ENCODE measurements at places on chromosomes 11 and 22.

GRCh38 chr11:82830746-82831145 lies 69.5 kb downstream of the PRCP start:
- no peak for DNase-seq

GRCh38 chr11:1870721-1871466 lies 18.0 kb downstream of the LSP1 start:
- DNase-seq = no peak

DNA sequence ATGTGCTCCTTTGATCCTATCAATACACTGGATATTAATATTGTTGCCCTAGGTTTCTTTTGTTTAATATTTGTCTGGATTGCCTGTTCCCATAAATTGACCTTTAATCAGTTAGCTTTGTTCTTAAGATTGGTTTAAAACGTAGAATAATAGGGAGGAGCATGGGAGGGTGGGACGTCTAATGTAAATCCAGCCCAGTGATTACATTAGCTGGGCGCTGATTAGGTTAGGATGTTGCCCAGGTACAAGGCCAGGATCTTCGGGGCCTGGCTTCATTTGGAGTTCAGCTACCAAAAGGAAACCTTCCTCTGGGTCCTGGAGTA lies at the start of gene SRSF8:
Gene SRSF8, plus strand, starts transcription at position 204 of the 323 bp plus-strand sequence. CDS start 308 bp downstream, outside the sequence.
- DNase-seq = no peak

GRCh38 chr11:61815790-61816735 lies 740 bp downstream of the FADS1 start:
- DNase-seq = peak; percentile 73

DNA sequence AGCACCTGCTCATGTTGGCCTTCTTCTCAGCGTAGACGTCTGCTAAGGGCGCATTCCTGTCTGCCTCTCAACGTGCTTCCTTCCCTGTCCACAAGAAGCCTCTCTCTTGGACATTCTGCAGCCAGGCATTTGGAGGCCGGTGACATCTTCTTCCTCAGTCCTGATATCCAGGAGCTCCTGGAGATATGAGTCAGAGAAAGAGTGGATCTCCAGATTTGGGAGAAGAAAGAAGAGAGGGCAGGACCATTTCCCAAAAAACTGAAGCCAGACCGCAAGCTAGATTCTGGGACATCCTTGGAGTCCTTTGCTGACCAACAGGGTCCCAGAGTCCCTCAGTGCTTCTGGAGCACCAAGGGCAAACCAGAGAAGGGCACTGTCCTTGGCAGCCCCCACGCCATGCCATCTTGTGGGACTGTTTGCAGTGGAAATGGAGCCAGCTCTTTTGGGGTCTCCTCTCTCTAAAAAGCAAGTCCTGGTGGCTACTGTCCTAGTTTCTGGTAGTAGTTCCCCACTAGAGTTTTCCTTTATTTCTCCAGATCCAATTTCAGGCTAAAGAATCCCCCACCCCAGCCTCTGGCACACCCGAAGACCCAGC lies 36.1 kb upstream of the SYT13 start:
- DNase-seq = no peak

DNA sequence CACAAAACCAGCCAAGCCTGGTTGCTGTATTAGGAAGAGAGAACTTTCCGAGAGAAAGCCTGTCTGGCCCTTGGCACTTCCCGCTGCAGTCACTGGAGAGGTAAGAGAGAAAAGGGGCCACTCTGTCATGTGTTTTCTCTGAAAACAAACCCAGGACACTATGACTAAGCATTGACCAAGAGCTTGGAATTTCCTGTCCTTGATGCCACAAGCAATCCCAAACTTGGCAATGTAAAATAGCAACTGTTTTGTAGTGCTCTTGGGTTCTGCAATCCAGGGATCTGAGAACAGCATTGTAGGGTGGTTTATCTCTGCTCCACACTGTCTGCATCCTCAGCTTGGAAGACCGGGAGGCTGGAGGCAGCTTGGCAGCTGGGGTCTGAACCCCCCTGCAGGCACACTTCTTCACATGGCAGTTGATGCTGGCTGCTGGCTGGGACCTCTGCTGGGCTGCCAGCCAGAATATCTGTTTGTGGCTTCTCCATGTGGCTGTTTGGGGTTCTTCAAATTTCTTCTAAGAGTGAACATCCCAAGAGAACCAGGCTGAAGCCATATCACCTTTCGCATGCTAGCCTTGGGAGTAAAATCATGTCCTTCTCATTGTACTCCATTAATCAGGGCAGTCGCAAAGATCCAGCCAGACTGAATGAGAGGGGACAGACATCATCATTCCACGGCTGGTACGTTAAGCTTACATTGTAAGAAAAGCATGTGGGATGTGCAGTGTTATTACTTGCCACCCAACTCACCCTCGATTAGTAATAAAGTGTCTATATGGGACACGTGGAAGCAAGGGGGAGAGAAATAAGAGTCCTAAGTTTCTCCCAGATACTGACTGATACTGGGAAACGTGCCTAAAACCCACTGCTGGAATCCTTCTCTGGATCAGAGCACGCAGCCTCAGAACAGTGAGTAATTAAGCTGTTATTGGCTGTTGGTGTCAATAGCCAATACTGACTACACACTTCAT lies 537.4 kb upstream of the B3GAT1 start:
- DNase-seq = peak; percentile 71

- peak; percentile 56 for DNase-seq
Measured at GRCh38 chr11:75103380-75104026, 6.8 kb upstream of the OR2AT4 start.

- no peak for DNase-seq
Measured at GRCh38 chr11:68835328-68835727, 6.4 kb downstream of the CPT1A start.

- DNase-seq = no peak
Measured at GRCh38 chr22:41334951-41335635, 33.8 kb downstream of the ZC3H7B start.

GRCh38 chr22:32932176-32932575 lies 126.0 kb downstream of the SYN3 start:
- DNase-seq = peak; percentile 53

DNA sequence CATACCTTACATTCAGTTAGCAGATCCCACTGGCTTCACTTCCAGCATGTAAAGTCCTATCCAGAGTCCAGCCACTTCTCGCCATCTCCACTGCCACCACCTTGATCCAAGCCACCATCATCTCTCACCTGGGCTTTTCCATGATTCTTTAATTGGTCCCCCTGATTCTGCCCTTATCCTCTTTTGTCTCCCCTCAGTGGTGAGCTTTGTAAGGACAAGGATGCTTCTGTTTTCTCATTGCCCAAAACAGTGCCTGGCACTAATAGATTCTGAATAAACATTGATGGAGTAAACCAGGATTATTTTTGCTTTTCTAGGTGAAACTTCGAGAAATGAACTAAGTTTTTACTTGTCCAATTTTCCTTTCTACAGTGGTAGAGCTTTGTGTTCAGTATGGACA lies 4.4 kb downstream of the POLA2 start:
- DNase-seq = no peak

DNA sequence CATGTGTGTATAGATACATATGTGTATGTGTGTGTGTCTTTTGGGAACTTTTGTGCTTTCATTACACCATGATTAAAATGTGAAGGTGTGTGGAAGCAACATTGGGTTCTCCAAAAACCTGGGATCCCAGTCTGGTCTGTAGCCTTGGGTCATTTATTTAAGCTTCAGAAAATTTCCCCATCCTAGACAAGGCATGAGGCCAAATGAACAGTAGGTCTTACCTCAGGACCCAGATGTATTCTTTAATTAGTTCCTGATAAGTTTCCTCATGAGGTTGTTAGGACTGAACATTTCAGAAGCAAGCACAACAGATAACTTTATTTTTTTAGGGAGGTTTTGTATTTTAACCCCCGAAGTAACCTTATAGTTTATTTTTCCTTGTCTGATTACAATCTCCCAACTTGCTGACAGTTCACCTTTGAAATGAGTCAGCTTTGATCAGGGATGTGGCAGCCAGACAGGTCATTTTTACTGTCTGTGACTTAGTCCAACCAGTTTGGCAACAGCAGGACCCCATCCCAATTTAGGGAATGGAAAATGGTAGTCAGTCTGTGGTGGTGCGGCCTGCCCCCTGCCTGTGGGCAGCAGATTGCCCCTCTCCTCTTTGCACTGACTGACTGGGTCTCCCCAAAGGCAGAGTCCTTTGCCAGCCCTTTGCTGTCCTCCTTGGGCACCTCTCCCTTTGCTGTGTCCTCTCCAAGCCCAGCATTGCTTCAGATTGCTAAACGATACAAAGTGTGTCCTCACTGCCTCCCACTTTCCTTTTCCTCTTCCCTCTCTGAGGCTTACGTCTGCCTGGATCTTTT lies 88.3 kb downstream of the NAV2 start:
- DNase-seq = peak; percentile 16

DNA sequence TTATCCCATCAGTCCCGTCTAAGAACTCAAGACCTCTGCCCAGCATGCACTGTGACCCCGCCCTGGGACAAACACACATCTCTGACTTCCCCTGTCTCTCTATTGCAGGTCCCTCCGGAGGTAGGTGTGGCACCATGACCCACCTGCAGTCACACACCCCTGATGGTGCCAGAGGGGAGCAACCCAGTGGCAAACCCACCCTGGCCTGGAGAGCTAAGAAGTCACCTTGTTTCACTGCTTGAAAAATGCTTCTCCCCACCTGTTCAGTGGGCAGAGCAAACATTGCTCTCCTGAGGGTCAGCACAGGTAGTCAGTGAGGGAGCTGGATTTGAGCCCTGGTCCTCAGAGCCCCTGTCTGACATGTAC lies 23.9 kb downstream of the CAPN1 start:
- DNase-seq = no peak

DNA sequence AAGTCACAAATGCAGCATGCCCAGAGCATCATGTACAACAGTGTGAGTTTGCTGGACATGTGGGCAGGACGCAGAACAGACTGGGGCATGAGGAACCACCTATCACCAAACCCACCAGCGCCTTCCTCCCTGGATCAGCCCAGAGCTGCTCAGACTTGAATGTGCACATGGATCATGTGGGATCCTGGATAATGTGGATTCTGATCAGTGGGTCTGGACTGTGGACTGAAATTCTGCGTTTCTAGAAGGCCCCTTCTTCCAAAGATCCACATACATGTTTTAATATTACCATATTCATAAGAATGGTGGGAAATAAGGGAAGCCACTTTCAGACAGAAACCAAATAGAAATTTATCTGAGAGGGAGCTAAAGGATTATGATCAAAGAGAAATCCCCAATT lies 85.6 kb upstream of the VPREB1 start:
- DNase-seq = no peak

- DNase-seq = peak; percentile 36
Measured at GRCh38 chr22:17410576-17410975, 41.3 kb downstream of the CECR2 start.

- no peak for DNase-seq
Measured at GRCh38 chr11:57143459-57143858, 38.3 kb upstream of the LRRC55 start.

GRCh38 chr11:69144316-69145049 lies 11.3 kb upstream of the SMIM38 start:
- no peak for DNase-seq

GRCh38 chr22:20259327-20259688 lies 8.8 kb downstream of the RTN4R start:
- DNase-seq = no peak

DNA sequence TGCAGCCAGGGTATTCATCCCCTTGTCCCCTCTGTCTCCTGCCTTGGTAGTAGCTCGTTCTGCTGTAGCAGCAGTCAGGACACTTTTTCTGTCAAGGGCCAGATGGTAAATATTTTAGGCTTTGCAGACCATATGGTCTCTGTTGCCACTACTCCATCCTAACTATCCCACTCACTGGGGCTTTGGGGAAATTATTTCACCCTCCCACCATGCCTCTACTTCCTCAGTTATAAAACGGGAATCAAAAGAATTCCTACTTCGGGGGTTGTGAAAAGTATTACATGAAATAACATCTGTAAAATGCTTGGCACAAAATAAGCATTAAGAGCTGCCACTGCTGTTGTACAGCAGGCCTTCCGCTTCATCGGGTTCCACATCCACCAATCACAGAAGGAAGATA lies 89.9 kb upstream of the LDLRAD3 start:
- no peak for DNase-seq

DNA sequence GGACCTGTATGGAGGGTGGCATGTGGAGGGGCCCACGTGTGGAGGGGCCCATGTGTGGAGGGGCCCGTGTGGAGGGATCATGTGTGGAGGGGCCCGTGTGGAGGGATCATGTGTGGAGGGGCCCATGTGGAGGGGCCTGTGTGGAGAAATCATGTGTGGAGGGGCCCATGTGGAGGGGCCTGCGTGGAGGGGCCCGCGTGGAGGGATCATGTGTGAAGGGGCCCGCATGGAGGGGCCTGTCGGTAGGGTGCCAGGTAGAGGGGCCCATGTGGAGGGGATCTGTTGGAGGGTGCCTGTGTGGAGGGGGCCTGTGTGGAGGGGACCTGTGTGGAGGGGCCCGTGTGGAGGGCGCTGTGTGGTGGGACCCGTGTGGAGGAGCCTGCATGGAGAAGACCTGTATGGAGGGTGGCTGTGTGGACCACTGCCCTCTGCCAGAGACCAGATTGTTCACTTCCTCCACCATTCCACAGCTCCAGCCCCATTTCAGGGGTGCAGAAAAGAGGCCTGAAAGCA lies 47.0 kb downstream of the IGLL5 start:
- no peak for DNase-seq

DNA sequence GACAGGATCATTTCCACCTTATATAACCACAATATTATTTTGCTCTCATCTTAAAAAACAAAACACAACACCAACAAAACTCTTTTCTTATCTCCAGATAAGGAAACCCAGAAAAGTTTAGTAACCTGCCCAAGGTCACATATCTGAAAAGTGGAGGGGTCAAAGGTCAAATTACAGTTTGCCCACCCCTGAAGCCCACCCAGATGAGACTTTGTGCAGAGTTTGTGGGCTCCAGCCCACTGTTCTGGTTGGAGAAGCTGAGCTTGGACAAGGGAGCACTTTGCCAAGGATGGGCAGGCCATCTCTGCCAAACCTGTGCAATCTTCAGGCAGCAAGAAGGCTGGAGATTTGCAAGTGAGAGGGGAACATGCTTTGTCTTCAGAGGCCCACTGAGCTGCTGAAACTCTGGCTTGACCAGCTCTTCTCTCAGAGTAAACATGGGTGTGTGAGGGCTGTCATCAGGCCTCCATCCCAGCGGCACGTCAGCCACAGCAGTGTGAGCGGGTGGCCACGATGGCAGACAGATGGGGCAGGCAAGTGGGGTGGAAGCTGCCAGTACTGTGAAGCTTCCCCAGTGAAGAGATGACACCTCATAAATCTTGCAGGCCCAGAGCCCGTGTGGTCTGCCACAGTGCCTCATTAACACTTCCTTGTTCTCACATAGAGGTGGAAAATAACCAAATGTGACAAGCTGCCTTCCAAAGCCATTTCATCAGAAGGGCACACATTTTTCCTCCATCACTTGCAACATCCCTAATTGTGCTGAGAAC lies 111.8 kb downstream of the CCDC81 start:
- DNase-seq = no peak

- peak; percentile 78 for DNase-seq
Measured at GRCh38 chr11:8070417-8071115, 10.4 kb upstream of the TUB start.

DNA sequence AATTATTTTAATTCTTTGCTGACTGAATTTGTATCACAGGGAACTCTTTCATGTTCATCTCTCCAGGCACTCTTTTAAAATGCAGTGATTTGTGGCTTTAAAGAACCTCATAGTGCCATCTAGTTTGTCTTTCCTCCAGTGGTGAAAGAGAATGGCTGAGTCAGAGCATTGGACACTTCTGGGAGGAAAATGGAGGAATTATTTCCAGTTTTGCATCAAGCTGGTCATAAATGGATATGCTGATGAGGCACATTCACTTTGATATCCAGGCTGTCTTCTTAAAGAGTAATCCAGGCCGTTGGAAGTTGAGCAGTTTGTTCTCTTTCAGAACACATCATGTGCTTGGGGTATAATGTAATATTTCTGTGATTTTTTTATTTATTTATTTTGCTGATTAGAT lies 273.7 kb downstream of the DDX10 start:
- DNase-seq = no peak
